Fibroblast of upper back skin (primary cell): ENCODE measurements at places on chromosomes 5 and 9.

DNA sequence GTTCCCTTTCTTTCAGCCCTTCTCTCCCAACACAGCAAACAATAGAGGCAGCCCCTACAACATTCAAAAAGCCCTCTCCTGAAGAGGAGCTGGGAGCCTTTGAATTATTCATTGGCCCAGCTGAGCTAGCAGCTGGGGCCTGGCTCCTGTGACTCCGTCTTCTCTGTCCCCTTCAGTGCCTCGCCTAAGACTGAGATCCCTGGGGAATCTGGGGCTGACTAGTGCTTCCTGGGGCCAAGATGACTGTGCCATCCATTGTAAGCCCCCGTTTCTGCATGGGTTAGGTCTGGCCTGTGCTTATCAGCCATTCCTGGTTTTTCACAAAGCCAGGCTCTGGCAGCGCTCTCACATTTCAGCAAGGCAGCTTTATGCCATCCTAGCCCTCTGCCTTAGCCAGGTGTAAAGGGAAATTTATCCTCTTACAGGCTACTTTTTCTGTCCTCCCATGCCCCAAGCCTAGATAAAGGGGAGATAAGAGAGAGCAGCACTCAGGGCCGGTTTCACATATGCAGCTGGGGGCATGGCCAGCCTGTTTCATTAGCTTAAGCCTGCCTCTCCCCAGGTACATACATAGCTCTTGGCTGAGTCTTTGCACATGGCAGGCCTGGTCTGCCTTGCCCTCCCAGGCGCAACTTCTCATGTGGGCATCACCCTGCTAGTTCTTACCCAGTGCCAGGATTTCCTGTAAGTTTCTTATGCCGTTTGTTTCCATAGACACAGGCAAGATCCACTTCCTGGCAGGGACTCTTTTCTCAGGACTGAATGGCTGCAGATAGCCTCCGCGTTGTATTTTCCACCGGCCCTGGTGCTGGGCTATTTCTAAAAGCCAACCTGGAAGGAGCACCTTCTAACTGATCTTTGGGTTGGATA, 15.8 kb downstream of the PTPA start:
- no peak for DNase-seq

DNA sequence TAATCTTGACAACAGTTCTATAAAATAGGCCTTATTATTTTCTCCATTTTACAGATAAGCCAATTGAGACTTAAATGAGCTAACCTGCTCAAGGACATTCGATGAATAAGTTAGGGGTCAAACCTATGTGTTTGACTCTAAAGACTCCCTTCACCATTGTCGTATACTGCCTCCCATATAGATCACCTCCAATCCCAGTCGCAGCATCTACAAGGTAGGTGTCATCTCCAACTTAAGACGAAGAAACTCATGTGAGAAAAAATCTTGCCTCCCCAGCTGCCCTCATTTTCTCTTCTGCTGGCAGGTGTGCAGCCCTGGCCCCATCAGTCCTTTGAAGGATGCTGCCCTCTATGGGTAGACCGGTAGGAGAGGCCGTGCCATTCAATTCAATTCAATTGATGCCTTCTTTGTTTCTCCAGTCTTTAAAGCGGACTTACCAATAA, 75.2 kb upstream of the SMARCA2 start:
- DNase-seq = no peak

DNA sequence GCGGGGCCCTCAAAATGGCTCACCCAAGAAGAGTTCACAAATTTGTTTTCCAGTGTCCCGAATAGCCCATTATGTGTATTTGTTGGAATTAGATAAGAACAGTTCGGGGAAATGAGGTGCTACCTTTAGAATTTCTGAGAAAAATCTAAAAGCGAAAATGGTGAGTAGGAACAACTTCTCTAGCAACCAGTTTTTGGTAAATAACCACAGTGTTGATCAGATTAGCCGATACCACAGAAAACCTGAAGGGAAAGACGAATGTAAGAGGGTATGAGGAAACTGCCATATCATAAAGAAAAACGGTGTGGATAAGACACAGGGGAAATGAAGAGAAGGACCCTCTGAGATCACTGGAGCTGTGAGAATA, 31.0 kb downstream of the ADAM19 start:
- no peak for DNase-seq

DNA sequence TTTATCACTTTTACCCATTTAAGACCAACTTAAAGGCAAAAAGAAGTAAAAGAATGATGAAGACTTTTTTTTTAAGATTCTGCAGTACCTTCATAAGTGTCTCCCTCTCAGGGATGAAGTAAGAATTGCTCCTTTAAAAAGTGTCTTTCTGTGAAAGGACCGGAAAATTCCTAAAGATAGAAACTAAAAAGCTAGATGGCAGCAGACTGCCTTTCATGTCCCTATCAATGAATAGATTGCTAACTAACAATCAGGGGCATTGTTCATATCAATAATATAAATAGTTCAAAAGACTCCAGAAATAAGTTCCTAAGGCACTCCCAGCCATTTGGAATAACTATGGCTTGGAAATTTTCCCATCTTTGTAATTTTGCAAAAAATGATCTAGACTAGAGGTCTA, 558.0 kb downstream of the PDE4D start:
- no peak for DNase-seq

DNA sequence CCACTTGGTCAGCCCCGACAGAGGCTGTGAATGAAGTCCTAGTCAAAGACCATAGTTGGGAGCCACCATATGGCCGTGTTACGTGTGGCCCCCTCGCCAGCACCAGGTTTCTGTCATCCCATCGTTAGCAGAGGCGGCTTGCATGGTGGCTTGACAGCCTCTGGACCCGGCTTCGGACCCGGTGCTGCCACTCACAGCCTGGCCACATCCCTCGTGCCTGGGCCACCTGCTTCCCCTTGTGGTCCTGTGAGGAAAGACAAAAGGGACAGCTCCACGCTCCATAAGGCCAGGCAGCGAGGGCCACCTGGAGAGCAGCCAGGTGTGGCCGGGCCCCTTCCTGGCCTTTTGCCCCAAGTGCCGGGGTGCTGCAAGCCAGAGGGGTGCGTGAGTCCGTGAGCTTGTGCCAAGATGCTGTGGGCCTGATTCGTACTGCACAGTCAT, 6.2 kb downstream of the NKD2 start:
- DNase-seq = no peak

GRCh38 chr5:151661968-151662732, 24.6 kb downstream of the SPARC start:
- DNase-seq = no peak

GRCh38 chr5:151171529-151171928, 13.9 kb upstream of the ANXA6 start:
- DNase-seq = no peak

DNA sequence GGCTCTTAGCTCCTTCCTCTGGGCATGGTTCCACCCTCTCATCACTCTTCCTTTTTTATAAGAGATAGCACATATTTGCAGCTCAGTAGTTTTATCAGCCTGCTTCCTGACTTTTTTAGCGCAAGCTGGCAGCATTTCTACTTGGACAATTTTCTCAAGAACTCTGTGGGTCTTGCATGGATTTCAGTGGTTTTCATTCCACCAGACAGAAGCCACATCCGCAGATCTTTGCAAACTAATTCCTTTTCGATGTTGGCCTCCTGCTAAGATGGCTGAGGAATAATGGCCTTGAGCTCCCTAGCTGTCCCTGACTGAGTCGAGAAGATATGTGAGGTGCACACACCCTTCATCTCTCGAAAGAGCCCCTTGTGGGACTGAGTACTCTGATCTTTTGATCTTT, 49.5 kb downstream of the GALNT12 start:
- peak; percentile 96 for DNase-seq

- peak; percentile 25 for DNase-seq
Measured at GRCh38 chr9:124137009-124137943, 120.5 kb upstream of the NEK6 start.

GRCh38 chr9:124520206-124520596, 13.0 kb upstream of the NR5A1 start:
- no peak for DNase-seq

DNA sequence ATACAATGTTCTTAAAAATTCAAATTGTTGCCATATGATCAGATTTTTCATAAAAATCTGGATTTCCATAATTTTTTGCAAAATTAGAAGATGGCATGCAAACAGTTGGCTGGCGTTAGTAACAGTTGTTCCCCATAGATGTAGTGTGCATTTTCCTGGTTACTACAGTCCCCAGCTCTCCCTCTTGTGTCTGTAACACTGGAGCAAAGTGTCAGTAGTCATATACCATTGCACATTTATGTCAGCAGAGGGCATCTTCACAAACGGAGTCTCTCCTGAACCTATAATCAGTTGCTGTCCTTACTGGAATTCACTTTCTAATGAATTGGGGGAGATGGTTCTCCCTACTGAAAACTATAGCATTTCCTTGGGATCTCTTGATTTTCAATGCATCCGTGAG, 44.7 kb upstream of the DMAC1 start:
- DNase-seq = peak; percentile 37

DNA sequence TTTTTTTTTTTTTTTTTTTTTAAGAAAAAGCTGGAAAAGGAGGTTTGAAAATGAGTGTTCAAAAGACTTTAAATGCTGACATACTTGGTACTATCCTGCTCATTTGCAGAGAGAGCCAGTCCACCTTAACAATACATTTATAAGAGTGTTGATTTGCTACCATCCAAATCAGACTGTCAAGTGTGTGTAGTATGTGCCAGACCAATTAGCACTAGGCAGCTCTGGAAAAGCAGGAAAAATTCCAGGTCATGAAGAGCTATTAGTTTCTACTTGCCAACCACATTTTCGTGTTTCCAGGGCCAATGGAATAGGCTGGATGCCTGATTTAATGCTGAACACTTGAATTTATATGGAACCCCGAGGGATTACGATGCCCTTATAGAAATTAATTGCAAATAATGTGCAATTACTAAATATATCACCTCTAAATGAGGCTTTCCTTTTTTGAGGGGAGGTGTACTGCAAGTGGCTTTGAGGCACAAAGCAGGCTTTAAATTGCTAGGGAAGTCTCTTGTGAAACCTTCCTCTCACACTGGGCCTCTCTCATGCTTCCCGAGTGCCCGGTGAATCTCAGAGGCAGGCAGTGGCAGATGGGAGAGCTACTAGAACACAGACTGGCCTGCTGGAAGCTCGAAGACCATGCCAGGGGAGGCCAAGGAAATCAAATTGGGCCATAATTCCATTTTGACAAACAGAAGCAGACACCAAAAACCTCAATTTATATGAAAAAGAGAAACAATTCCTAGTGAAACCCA, 178.7 kb downstream of the PPP2R2B start:
- no peak for DNase-seq

- DNase-seq = peak; percentile 70
Measured at GRCh38 chr5:138668451-138669380, 84.5 kb upstream of the CTNNA1 start.

GRCh38 chr5:54117957-54118356, 192.4 kb downstream of the ARL15 start:
- no peak for DNase-seq

DNA sequence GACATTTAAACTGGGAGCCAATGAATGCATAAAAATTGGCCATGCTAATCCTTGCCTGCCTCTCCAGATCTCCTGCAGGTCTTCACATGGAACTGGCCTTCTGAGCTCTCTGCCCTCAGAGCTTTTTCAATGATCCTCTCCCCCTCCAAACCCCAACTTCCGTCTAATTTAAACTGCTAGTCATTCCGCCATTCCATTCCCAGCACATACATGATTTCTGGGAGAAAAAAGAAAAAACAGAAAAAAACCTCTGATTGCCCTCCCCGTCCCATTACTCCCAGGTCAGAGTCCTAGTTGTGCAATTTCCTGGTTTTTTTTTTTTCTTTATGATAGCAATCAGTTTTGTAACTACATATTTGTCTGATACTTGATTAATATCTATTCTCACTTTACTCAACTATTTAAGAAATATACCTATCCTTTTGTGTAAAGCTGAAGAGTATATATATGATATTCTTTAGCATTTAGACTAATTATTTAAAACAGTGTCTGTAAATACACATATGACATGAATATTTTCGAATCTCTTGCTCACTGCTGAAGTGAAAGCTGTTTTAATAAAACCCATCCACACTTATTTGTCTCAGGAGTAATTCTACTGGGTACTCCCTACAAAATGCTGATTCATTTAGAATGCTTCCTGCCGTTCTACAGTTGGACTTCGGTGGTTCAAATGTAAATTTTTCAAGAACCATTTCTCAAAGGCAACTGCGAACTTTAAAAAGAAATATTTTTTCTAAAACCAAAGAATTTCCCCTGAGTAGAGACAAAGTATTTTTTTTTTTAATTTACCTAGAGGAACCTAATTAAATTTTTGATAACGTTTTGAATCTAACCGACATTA, 1.6 kb downstream of the HINT1 start:
- peak; percentile 24 for DNase-seq

DNA sequence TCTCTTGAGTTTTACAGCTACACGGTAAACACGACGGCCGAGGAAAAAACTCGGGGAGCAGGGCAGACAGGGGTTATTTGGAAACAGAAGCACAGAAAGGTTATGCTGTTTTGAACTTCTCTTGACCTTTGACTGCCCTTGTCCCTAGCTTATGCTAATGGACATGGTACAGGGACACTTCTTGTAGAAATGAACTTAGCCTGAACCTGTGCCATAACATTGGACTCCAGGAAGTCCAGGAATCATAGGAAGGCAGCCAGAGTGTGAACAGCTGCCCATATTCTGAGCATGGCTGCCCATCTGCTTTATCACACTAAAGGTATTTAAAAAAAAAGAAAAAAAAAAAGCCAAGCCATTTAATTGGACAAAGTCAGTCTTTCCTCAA, 46.1 kb downstream of the NR6A1 start:
- DNase-seq = no peak

- peak; percentile 4 for DNase-seq
Measured at GRCh38 chr9:6471231-6471850, 58.3 kb downstream of the UHRF2 start.

- DNase-seq = no peak
Measured at GRCh38 chr9:5982317-5982716, 33.1 kb downstream of the RANBP6 start.

DNA sequence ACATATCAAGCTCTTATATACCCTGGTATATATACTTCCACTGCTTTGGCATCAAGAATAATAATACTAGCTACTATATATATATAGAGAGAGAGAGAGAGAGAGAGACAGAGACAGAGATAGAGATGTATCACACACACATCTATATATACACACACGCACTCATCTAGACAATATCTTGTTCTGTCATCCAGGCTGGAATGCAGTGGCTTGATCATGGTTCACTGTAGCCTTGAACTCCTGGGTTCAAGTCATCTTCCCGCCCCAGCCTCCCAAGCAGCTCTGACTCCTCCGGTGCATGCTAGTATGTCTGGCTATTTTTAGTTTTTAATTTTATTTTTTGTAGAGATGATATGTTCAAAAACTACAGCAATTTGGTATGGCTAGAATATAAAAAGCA, 22.5 kb downstream of the ANKHD1 start:
- DNase-seq = no peak
